Gastrocnemius medialis (tissue), 4 donors: ENCODE measurements at places on chromosomes 4 and X.

DNA sequence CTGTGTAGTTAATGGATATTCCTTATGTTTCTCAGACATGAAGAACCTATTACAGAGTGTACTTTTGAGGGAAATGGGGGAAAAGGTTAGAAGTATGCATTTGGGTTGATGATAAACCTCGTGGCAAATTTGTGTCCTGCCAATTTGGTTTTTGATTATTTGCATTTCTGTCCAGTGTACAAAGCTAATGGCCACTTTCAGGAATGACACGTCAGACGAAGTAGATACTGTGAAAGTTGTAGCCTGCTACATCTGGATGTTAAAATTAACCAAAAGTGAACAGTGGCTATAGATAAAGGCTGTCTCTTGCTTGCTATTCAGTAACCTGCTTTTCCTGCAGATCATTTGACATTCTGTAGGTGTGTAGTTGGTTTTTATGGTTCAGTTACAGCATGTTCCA is 1.0 kb downstream of the PRDX4 start:
- no peak for DNase-seq

GRCh38 chrX:42869659-42870476 is 91.9 kb upstream of the PPP1R2C start:
- DNase-seq, result no peak

- DNase-seq, result no peak
These were observed 99.2 kb upstream of the DDIT4L start for GRCh38 chr4:100289530-100289888.

GRCh38 chrX:151424505-151424904 is 27.5 kb downstream of the VMA21 start:
- DNase-seq, result no peak

DNA sequence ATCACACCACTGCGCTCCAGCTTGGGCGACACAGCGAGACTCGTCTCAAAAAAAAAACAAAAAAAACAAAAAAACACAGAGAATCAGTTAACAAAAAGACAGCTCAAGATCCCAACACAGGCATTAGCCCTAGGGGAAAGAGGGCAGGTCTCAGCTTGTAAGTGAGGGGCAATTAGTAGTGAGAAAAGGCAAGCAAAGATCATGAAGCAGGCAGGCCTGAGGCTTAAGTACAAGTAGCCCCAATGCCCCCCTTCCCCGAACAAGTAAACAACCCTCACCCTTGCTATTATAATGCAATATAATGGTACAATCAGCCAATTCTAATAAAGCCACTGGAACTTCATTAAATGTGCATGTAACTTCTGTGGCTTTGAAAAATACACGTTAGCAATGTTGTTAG is 17.0 kb downstream of the ADGRA3 start:
- no peak for DNase-seq

DNA sequence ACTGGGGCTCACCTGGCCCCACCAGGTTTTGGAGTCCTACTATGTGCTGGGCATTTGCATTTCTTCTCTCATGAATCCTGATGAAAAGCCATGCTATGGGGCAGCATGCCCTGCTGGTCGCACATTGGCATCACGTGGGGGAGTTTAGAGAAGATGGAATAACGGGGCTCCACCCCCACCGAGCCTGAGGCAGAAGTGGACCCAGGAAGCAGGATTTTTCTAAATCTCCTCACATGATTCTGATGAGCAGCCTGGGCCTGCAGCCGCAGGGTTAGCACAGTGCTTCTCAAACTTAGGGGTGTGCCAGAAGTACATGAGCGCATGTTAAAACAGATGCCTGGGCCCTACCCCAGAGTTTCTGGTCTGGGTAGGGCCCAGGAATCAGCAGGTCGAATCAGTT is 4.6 kb upstream of the SORCS2 start:
- no peak for DNase-seq

DNA sequence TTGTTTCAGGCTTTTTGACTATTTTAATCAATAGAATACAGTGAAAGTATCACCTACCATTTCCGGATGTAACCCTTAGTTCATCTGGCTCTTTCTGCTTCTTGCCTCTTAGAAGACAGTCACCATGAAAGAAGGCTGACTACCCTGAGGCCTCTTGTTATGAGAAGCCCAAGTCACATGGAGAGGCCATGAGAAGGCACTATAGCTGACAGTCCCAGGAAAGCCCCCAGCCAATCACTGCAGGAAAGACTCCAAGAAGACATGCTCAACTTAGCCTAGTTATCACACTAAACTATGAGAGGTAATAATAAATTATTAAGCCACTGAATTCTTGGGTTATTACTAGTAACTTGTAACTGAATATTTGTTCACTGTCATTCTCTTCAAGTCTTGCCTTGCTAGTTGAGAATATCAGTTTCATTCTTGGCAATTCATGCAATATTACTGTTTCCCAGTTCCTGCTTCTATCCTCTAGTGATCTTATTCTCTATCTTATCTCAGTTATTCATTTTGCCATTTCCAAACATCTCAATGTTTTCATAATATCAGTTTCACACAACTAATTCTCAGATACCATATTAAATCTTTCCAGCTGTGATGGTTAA is 57.1 kb upstream of the GUCY1A1 start:
- DNase-seq, result no peak

GRCh38 chr4:7206911-7207567 is 14.7 kb downstream of the SORCS2 start:
- DNase-seq, result peak; percentile 58

DNA sequence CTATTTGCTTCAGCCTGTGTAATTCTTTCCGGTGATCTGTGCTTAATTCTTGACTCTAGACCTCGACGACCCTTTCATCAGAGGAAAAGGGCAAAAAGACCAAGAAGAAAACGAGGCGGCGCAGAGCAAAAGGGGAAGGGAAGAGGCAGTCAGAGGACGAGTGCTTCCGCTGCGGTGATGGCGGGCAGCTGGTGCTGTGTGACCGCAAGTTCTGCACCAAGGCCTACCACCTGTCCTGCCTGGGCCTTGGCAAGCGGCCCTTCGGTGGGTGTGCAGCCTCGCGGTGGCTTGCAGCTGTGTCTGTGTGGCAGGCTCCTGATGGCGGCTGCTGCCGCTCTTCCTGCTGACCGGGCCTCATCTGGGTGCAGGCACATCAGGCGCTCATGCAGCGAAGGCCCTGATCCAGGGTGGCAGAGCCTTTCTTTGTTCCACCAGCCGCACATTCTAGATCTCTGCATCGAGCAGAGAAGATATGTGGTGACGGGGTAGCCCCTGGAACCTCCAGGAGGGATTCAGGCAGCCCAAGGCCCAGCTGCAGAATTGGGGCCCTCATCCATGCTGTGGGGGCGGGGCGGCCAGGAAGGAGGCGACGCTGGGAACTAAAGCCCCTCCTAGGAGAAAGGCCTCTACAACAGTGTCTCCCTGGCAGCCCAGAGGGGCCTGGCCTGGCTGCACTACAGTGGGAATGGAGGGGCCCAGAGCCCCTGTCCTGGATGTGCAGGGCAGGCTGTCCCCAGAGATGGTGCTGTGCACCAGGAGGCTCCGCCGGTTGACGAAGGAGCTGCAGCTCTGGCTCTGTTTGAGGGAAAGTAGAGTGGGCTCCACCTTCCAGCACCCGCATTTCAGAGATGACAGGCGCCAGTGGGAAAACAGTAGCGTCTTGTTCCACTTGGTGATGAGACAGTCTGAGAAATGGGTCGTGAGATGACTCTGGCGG is 32.1 kb downstream of the NELFA start:
- no peak for DNase-seq

GRCh38 chr4:180812783-180813182 is 1430.4 kb upstream of the TENM3 start:
- no peak for DNase-seq

GRCh38 chr4:106627051-106627450 is 258.5 kb upstream of the GIMD1 start:
- no peak for DNase-seq

DNA sequence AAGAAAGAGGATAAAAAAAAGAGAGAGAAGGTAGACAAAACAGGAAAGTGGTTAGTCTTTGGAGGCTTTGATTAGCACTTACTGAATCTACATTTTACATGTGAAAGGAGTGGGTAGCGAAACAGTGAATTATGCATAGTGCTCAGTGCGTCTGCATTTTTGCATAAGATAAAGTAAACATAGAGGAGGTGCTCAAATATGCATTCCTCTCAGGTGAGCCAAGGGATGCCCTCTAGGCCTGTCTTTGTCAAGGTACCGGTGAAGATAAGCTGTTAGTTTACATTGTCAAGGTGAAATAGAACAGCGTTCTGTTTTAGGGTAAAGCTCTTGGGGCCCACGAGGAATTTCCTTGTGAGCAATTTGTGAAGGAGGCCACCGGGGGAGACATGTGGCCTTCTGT is 260.6 kb downstream of the TRIML1 start:
- no peak for DNase-seq

DNA sequence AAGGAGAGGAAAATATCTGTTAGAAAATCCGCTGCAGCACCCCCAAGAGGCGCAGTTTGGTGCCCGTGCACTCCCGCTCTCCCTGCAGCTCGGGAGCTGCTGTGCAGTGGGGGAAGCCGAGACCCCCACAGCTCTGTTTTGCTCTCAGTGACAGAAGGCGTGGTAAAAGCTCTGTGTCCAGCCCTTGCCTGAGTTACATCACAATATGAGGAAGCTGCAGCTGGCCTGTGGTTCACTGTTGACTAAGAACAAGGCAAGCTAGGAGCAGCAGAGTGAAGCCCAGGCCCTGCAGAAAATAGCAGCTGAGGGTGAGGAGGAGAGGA is 88.5 kb upstream of the ADRA2C start:
- no peak for DNase-seq

DNA sequence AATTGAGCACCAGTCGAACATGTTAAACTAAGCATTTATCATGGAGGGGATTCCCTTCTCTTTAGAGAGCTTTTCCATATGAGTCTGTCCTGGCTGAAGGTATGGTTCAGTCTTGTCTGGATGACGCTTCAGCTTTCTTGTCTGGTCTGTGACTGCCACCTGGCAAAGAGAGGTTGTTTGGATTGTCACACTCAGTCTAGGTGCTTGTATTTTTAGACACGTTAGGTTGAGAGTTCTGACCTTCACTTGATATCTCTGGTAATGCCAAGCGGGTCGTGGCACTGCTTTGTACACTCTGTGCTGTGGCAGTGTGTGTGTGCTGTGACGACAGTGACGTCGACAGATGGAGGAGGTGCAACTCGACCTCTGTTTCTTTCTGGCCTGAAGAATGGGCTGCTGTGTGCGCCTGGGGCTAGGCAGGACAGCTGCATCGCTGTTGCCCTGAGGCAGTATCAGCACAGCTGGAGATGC is 12.6 kb downstream of the NOCT start:
- peak; percentile 97 for DNase-seq

DNA sequence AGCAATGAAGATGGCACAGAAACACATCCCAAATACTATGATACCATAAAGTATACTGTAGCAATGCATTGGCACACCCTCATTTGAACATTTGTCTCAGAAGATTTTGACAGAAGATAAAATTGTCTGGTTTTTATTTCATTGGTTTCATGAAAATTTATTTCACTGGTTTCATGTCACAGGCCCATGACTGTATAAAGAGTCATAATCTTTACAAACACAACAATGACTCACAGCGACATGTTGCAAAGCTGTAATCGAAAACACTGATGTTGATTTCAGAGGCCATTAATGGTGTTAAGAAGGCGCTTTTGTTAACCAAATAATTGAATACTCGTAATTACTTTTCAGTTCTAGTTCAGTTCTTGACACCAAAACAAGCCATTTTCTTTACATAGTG is 8.1 kb upstream of the DTHD1 start:
- DNase-seq, result no peak

GRCh38 chr4:76476571-76476970 is 41.5 kb downstream of the SHROOM3 start:
- DNase-seq, result no peak

- DNase-seq, result no peak
These were observed 134.1 kb upstream of the C1QTNF7 start for GRCh38 chr4:15293711-15294110.

- no peak for DNase-seq
These were observed 23.2 kb downstream of the TAPT1 start for GRCh38 chr4:16203083-16203482.

DNA sequence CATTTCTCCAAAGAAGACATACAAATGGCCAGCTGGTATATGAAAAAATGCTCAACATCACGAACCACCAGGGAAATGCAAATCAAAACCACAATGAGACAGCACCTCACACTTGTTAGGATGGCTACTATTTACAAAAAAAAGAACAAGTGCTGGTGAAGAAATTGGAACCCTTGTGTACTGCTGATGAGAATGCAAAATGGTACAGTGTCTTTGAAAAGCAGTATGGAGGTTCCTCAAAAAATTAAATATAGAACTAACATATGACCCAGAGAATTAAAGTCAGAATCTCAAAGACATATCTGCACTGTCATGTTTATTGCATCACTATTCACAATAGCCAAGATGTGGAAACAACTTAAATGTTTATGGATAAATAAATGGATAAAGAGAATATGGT is 20.9 kb downstream of the PAGE4 start:
- DNase-seq, result no peak

DNA sequence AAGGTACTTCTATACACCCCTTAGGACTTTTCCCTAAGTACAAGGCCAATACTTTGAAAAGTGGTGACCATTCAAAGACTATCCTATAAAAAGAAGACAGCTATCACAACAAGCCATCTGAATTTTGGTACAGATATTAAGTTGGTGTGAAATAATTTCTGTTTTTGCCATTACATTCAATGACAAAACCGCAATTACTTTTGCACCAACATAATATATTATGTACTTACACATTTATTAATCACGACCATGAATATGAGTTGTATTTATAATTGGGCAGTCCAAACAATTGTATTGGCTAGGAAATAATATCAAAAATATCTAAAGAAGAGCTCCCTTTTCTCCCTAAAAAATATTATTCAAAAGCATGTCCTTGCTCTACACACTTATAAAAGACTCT is 215.7 kb downstream of the TMA16 start:
- no peak for DNase-seq
